ENCODE measurements at places on chromosomes 5 and 9.
A peak's percentile ranks its signal among the peaks of the same experiment; 100 is the strongest.

- DNase-seq = no peak
Observed at GRCh38 chr5:91946870-91947269, 563.8 kb upstream of the ARRDC3 start.

DNA sequence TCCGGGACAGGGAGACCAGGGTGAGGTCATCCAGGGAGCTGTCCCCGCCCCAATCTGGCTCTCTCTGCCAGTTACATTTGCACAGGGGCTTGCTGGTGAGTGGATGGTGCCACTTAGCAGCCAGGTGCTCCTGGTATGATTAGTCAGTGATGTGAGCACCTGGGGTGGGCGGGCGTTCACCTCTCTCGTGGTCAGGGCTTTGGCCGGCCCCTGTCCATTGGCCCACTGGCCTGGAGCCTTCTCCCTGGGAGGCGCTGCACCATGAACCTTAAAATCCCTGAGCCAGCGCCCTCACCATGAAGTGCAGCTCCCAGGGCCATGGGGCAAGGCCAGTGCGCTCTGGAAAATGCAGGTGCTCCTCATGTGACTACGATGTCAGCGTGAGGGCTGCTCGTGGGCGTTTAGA is 2.0 kb downstream of the NKD2 start:
- DNase-seq = no peak

DNA sequence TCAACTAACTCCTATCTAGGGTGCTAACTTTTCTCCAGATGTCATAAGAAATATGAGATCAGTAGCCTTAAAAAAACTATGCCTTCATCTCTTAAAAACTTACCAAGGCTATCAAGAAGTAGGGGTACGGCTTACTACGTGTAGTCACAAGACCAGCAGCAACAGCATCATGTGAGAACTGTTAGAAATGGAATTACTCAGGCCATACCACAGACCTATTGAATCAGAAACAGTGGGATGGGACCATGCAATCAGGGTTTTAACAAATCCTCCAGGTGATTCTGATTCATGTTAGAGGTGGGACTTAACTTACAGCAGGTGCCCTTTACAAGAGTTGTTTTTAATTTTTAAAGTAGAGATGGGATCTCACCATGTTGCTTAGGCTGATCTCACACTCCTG is 4.6 kb downstream of the IFNE start:
- DNase-seq = no peak

DNA sequence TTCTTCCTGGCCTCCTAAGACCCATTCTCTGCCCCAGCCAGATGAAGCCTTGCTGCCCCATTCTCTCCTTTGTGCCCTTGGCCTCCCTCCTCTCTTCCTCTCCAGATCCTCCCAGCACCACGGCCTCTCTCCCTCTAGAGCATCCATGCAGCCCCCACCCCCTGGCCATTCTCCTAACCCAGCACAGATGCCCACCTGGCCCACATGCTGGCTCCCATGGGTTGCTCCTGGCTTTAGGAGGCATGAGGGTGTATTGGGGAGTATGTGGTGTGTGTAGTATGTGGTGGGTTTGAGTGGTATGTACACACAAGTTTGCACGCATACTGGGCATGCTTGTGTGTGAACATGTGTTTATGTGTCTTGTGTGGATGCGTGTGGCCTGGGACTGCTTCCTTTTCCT is 47.1 kb downstream of the FOXI1 start:
- no peak for DNase-seq

DNA sequence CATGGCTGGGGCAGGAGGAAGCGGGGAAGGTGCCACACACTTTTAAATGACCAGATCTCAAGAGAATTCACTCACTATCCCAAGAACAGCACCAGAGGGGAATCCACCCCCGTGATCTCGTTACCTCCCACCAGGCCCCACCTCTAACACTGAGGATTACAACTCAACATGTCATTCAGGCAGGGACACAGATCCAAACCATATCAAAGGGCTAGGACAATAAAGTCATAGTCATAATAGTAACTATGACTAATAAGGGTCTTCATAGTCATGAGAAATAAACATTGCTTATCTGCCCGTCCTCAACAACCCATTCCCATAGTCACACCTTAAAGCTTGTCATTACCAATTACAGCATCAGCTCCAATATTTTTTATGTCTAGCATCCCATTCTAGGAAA is 65.3 kb upstream of the SMC2 start:
- no peak for DNase-seq

GRCh38 chr9:33139421-33140228 is 27.5 kb downstream of the B4GALT1 start:
- peak; percentile 94 for DNase-seq

DNA sequence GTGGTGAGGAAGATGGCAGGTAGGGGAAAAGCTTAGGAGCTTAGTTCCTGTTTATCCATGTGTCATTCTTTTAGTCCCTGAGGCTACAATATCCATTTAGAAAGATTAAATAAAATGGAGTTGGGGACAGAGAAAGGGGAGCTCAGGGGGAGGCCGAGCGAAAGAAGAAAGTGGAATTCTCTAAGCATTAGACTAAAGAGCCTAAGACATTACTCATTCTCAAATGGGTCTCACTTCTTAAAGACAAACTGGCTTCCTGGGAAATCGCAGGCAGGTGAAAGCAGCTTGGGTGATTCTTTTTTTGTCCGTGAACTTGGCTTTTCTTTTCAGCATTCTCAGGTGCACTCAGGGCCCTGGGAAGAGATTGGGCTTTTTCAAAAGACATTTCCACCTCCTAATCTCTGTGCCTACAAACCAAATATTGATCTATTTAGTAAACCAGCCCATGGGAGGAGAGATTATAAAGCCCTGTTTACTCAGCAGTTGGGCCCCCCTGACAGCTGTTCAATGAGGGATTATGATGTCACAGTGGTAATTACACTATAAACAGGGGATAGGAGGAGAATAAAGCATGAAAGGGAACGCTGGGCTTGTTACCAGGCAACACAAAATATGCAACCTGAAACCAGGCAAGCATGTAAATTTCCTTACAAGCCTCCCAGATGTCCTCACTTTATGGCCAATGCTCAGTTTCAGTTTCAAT is 584.0 kb downstream of the ACTL7B start:
- DNase-seq = peak; percentile 43

DNA sequence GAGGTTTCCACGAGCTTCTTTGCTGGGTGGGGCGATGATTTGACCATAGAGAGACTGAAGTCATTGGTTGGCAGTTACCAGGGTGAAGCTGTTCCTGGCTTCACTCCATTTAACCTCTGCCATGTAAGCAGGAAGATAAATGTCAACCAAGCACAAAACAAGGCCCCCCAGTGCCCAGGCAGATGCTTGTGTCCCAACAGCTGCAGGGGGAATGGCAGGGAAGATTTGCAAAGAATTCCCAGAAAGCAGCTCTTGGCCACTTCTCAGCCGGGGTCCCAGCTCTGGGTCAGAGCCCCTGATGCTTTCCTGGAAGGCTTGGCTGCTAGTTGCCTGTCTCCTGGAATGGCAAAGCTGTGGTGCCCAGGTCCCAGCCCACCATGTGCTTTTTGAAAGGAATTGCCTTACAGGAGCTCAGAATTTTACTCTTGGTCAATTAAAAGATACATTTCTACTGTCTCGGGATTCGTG is 383.4 kb downstream of the ENC1 start:
- DNase-seq = no peak

DNA sequence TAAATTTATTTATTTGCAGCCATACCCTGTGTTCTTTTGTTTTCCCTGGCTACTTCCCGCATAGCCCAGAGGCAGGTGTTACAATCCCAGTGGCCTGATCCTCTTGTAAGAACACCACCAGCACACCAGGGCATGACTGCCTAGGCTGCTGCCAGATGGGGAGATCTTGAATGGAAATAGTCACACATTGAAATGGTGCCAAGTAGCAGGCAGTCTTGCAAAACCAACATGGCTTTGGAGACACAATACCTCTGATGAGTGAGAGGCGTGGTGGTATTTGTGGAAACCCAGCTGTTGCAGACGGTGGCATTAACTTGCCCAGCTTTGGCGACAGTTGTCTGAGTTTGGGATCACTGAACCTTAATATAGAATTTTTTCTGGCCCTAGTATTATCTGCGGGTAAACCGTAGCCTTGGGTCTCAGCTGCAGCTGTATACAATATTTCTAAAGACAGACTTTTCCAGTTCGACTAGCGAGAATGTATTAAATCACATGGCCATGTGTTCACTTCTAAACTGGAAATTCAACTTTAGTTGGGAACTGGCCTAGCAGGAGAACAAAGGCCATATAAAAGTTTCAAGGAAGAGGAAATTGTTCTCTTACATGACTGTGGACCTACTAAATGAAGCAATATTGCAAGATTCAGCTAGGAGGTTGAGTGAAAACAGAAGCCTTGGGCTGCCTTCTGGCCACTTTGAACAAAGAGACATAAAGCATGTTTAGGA is 277.0 kb downstream of the SMARCA2 start:
- DNase-seq = peak; percentile 63

DNA sequence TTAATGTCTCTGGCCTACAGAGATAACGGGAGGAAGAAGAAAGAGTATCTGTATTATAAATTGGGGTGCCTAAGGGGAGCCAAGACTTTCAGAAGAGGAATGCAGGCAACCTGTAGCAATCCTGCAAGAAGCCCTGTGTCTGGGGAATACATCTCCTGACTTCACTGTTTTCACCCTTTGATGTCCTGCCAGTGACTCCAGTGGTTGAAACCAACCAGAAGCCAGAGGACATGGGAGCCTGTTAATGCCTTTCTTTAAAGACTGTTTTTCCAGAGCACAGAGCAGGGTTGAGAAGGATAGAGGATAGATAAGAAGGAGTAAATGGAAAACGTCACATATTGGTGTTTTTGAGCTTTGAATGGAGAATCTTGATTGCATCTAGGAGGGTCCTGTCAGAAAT is 151.2 kb downstream of the HACD4 start:
- no peak for DNase-seq

DNA sequence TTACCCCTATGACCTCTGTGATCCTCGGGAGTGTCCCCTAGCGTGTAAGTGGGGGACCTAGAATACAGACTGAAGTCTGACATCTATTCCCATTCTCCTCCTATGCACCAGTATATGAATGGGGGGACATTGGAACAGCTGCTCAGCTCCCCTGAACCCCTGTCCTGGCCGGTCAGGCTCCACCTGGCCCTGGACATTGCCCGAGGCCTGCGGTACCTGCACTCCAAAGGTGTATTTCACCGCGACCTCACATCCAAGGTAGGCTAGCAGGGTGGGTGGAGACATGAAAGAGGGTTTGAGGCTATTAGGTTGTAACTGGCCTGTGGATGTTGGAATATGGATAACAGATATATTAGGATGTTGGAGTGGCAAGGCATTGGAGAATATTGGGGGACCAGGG is 1.7 kb downstream of the TESK1 start:
- DNase-seq = no peak

- DNase-seq = peak; percentile 98
Observed at GRCh38 chr5:98248949-98249348, 524.5 kb upstream of the RGMB start.

GRCh38 chr9:125948887-125949596 is 201.9 kb downstream of the PBX3 start:
- DNase-seq = no peak

- DNase-seq = peak; percentile 76
Observed at GRCh38 chr5:72427488-72428437, 79.4 kb downstream of the ZNF366 start.

Data from amniotic epithelial cell (primary cell).